Stimulated activated CD4-positive, alpha-beta T cell treated with anti-CD3 and anti-CD28 coated beads, Interleukin-1b, Interleukin-23, amount 100 ng/mL, for 48 hours (primary cell): ENCODE measurements at places on chromosomes 1 and 21.
A peak's percentile ranks its signal among the peaks of the same experiment; 100 is the strongest.

GRCh38 chr21:35506771-35507170 is 457.7 kb upstream of the RUNX1 start:
- no peak for DNase-seq

DNA sequence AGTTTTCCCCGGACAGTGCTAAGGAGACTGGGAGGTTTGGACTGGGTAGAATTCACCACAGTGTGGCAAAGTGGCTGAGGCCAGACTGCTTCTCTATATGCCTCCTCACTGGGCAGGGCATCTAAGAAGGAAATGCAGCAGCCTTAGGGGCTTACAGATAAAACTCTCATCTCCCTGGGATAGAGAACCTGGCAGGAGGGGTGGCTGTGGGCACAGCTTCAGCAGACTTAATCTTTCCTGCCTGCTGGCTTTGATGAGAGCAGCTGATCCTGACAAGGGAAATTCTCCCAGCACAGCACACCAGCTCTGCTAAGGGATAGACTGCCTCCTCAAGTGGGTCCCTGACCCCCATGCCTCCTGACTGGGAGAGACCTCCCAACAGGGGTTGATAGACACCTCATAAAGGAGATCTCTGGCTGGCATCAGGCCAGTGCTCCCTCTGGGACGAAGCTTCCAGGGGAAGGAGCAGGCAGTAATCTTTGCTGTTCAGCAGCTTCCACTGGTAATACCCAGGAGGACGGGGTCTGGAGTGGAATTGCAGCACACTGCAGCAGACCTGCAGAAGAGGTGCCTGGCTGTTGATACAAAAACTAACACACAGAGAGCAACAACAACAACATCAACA is 25.2 kb downstream of the KIFAP3 start:
- DNase-seq: no peak

DNA sequence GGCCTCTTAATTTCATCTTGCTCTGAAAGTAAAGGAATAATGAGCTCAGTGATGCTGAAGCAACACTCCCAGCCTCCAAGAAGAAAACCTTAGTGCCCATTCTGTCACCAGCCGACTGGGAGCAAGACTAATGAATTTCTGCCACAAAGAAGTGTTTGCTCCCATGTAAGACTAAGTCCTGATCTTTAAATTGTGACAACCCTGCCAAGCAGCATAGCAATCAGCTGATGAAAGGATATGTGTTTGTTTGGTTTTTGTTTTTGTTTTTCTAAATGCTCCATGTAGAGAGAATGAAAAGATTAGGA is 113.7 kb upstream of the PALMD start:
- DNase-seq: no peak

DNA sequence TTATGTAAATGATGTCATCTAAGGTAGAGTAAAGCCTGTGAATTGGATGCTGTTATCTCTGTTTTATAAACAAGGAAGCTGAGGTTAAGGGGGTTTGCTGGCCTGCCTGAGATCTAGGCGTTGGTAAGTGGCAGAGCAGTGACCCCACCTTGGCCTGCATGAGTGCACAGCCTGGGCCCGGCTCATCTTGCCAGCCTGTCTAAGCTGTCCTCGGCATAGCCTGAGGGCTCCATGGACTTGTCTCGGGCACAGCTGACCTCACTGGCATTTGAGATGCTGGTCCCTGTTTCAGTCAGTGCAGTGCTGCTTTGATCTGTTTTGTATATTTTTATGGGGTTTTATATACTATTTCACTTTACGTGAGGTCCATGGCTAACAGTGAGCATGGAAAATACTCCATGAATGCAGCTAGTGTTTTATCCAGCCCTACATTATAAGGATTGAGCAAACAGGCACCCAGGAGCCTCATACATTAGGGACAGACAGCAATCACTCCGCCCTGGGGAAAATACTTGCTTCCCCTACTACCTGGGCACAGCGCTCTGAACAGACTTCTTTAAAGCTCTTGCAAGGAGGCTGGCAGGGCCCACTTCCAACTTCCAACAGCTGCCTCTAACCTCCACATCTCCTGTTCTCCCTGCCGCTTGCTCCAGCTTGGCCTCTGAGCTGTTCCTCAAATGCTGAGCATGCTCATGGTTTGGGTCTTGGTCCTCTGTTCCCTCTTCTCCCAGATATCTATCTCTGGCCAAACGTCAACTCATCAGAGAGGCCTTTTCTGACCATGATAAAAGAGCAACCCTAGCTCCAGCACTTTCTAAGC is 150.6 kb upstream of the HMGB4 start:
- no peak for DNase-seq

GRCh38 chr1:14599183-14599791 is 802 bp downstream of the KAZN start:
- no peak for DNase-seq

DNA sequence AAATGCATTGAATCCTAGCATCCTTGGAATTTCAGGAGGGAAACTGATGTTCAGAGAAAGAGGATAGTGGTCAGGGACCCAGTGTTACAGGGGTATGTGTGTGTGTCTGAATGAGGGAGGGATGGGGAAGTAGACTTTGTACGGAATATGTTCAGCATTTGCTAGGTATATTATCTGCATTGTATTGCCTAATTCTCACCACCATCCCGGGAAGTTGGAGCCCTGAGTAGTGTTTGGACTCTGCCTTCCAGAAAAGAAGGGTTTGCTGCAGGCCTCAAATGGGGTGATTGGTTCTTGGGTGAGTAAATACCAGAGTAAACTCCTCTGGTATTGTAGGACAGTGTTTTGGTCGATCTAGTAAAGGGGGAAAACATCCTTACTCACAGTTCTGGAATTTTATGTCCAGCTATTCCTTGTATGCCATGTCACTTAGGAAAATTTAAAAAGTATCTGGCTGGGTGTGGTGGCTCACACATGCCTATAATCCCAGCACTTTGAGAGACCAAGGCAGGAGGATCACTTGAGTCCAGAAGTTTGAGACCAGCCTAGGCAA is 7.1 kb upstream of the ZNF496 start:
- DNase-seq: no peak

- no peak for DNase-seq
These were observed 29.1 kb downstream of the PRRX1 start for GRCh38 chr1:170692866-170693575.

- DNase-seq: no peak
These were observed 11.6 kb downstream of the GPX7 start for GRCh38 chr1:52613636-52614373.

GRCh38 chr1:231600458-231600976 is 26.1 kb upstream of the DISC1 start:
- DNase-seq: no peak

DNA sequence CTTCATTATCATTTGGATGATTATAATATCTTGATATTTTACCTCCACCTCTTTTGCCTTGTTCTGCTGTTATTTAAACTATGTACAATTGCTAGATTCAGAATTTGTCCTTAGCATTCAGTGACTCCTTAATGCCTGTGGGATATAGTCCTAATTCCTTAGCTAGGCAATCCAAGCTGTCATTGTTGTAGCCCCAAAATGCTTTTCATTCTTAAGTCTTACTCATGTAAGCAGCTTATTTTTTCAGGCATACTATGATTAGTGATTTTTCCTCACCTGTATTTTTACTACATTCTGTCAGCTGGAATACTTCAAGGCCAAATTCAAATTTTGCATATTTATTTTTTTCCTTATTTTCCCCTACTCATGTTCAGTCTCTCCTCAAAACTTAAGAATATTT is 13.4 kb downstream of the PKN2 start:
- DNase-seq: no peak

- no peak for DNase-seq
These were observed 68.9 kb upstream of the PARP1 start for GRCh38 chr1:226476648-226477319.

- DNase-seq: peak; percentile 90
These were observed 334.4 kb downstream of the SRGAP2C start for GRCh38 chr1:121519042-121519755.

- no peak for DNase-seq
These were observed 1095.5 kb downstream of the PLA2G4A start for GRCh38 chr1:187924252-187924651.

DNA sequence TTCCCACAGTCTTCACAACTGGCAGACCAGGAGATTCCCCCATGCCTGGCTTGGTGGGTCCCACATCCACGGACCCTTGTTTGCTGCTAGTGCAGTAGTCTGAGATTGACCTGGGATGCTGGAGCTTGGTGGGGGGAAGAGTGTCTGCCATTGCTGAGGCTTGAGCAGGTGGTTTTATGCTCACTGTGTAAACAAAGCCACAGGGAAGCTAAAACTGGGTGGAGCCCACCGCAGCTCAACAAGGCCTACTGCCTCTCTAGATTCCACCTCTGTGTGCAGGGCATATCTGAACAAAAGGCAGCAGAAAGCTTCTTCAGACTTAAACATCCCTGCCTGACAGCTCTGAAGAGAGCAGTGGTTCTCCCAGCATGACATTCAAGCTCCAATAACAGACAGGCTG is 177.3 kb upstream of the ETV3 start:
- DNase-seq: no peak
